ENCODE measurements at places on chromosomes 7 and 10.

GRCh38 chr7:91240376-91240941, 23.8 kb upstream of the FZD1 start:
- no peak for DNase-seq

DNA sequence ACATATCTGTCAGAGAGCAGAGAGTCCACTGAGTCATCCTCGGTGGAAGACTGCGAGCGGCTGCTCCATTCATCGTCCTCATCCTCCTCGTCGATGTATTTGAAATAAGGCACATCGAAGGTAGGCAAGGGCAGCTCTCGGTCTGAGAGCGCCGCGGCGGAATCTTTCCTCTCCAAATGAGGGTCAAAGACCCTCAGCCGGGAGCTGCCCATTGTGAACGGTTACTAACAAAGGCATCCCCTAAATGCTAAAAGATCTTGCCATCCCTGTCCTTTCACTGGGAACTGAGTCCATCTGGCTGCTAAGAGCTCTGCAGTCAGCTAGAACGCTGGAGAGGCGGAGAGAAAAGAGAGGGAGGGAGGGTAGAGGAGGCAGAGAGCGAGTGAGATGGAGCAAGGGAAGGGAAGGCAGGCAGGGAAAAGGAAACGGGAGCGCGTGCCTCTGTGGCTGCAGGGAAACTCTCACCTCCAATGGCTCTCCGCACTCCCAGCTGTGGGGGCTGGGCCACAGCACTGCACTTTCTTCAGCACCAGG, 163.4 kb downstream of the RAPGEF5 start:
- peak; percentile 20 for DNase-seq

DNA sequence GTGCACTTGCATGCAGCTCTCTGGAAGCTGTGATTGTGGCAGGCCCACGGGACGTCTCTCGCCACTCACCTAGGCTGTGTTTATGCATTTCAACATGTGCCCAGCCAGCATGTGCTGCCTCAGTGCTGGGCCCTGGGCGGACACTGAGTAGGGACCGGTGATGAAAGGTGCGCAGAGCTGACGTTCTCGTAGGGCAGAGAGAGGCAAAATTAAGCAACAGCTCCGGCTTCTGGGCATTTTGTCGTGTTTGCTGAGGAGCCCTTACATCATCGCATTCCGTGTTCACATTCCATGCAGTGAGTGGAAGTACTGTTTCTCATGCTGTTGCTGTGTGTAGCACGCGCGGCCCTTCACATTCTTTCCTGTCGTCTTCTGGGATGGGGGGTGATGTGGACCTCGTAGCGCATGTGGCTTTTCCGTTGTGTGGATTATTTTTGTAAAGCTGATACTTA, 50.5 kb downstream of the PRF1 start:
- DNase-seq = no peak

GRCh38 chr10:80491251-80492102, 37.4 kb downstream of the TSPAN14 start:
- DNase-seq = peak; percentile 71

DNA sequence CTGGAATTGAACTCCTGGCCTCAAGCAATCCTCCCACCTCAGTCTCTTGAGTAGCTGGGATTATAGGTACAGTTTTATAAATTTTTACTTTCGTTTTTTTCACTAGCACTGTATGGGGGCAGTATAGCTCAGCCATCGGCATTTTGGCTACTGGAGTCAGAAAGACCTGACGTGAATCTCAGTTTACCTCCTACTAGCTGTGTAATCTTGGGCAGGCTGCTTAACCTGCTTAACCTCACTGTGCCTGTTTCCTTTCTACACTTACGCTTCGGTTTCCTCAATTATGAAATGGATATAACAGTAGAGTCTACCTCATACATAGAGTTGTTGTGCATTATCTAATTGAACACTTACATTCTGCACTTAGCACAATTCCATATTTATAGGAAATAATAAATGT, 16.7 kb downstream of the STN1 start:
- DNase-seq = no peak

DNA sequence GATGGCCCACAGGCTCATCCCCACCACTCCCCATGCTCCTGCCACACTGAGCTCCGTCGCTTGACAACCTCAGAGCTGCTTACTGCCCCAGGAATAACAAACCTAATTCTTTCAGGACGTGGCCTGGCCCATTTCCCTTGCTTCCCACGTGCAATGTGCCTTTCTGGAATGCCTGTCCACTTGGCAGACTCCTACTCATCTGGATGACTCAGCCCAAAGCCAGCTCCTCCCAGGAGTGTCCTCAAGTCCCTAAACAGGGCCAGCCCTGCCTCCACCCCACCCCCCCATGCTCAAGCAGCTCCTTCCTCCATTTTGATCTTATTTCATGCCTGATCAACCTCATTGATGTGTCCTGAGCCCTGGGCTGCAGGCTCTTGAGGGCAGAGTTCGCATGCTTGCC, 164.9 kb upstream of the RNF32 start:
- no peak for DNase-seq

DNA sequence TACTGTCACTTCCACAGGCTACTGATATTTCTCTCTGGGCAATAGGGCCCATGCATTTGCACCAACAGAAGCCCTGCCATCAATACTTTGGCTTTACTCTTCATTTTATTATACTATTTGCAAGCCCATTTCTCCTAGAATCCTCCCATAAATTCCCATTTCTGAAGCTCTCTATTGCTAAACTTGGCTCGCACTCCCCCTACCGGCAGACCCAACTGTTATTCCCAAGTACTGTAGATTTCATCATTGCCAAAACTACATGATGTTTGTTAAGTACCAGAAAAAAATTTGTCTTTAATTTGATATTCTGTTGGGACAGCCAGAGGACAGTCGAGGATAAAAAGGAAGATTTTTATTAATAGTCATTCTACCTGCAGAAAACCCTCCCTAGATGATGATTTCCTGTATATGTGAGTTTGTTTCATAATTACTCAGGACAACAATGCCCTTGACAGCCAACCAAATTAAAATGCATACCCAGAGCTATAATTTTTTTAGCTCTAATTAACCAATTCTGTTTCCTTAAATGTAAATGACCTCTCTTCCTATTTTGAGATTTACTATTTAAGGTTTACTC, 298.6 kb downstream of the REEP3 start:
- DNase-seq = no peak

DNA sequence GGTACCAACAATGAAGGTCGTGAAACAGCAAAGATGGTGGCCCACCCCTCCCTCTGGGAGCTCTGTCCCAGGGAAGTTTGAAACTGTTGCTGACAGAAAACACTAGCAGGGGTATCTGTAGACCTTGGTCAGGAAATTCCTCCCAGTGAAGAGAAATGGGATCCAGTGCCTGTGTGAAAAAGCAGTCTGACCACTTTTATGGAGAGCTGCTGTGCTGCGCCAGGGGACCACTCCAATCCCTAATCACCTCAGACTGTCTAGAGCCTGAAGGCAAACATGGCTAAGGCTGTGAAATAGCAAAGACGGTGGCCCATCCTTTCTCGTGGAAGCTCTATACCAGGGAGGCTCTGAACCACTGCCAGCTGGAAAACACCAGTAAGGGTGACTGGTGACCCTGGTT, 38.3 kb upstream of the TMEM140 start:
- DNase-seq = no peak

DNA sequence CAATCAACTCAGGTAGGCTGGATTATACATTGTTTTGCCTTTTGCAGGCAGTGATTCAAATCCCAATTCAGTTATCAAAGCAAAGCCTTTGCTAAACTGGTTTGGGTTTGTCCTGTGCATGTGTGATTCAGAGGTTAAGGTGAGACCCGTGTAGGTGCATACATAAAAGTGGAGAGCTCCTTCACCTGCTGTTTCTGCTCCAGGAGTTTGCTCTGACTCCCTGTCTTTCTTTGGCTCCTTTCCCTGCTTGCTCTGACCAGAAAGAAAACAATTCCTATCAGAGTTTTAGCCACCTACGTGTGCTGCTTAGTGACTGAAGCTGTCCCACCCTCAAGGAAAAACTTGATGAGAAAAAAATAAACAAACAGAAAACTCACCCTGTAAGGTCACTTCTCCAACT, 101.1 kb downstream of the TPST1 start:
- no peak for DNase-seq

- DNase-seq = no peak
These were observed 6.2 kb downstream of the ADIRF start for GRCh38 chr10:86974484-86974883.

GRCh38 chr7:149126662-149127266, 640 bp upstream of the ZNF425 start:
- DNase-seq = peak; percentile 70

- no peak for DNase-seq
These were observed 1.3 kb downstream of the GUSB start for GRCh38 chr7:65980478-65981250.

- DNase-seq = no peak
These were observed 230.6 kb downstream of the MLLT10 start for GRCh38 chr10:21764466-21765189.

DNA sequence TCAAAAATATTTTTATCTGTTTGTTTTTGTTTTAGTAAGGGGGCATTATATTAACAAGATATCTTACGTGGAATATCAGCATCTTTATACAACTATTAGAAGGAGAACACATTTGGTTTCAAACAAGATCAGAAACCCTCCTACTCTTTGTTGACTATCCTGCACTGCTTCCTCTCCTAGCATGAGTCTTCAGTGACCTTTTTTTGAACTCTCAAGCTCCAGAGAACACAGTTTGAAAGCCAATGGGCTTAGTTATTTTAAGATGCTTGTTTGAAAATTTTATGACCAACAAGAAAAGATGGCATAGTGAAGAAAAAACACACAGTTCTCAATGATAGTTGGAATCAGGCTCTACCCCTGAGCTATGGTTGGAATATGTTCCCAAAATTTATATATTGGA, 37.2 kb upstream of the RTKN2 start:
- DNase-seq = no peak

DNA sequence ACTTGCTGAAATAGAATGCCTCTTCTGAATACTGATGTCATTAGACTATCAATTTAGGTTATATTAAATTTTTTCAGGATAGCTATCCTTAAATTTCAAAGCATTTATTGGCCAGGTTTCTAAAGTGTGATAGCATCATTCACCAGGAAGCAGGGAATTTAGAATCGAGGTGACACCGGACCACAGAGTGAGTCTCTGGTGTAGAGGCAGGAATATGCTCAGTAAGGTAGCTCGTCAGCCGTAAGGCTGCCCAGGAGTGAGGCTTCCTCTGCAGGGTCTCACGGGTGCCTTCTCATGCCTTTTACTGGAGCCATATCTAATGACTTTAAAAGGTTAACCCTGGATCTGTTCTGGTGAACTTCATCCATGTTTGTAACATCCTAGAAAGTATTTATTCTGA, 170.8 kb upstream of the KLF14 start:
- DNase-seq = no peak

DNA sequence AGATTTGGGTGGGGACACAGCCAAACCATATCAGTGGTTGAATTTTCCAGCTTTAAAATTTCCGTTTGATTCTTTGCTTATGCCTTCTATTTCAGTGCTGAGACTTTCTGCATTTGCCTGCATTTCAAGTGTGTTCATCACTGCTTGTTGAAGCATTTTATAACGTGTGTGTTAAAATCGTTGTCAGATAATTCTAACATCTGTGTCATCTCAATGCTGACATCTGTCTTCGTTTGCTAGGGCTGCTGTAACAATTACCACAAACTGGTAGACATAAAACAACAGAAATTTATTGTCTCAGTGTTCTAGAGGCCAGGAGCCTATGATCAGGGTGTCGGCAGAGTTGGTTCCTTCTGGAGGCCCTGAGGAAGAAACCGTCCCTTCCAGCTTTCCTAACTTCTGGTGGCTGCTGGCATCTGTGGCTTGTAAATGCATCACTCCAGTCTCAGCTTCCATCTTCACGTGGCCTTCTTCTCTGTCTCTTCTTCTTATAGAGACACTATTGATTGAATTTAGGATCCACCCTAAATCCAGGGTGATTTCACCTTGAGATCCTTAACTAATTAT, 71.1 kb upstream of the SDK1 start:
- DNase-seq = no peak

DNA sequence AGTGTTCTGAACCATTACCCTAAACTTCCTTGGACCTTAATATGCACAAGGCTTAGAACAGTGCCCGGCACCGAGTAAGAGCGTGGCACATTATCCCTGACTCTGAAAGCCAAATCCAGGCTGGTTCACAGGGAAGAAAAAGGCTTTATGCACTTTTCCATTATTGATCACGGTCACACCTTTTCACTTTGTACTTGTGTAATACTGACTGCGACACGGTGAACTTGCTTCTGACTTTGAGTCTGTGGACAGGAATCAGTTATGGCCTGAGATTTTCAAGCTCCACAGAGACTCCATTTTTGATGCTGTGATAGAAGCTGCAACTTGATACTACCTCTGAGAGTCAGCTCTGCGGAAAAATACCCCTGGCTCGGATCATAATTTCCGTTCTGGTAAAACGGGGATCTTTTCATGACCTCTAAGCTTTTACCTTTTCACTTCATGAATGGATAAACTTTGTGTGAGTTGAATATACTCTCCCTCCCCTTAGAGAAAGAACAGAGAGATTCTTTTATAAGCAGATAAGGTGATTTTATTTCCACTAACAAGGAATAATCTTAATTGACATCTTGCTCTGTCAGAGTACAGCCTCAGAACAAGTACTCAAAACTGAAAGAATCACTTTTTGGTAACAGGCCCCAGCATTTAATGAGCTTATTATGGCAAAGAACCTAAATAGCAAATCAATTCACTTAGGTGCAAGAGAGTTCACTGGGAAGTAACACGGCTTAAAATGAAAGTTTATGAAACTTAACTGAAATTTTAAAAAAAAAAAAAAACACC, 88.8 kb downstream of the ELMO1 start:
- DNase-seq = no peak

GRCh38 chr10:132458586-132459300, 61.7 kb downstream of the PWWP2B start:
- no peak for DNase-seq

DNA sequence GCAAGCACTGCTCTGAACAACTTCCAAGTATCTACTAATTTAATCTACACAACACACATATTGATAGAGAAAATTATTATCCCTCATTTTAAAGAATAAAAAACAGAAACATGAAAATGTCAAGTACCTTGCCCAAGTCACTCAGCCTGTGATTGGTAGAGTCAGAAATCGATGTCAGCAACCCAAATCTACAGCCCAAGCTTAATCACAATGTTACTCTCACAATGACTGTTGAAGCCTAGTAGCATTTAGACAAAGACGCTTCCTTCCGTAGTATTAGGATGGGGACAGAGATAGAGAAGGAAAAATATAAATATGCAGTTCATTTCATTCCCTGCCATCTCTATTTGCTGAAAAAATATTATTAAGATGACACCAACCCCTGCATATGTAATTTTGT, 242.5 kb downstream of the ELMO1 start:
- DNase-seq = no peak

DNA sequence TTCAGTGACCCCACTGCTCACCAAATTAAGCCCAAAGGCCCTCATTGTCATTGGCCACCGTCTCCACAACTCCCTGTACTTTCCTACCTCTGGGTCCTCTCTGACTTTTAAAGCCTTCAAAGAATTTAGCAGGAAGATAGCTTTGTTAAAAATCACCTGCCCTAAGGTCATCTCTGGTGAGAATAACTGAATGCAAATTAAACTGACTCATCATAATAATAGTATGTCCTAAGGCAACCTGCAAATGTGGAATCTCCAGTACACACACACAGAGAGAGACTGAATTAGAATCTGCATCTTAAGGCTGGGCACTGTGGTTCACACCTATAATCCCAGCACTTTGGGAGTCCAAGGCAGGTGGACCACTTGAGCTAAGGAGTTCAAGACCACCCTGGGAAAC, 24.1 kb downstream of the OAT start:
- no peak for DNase-seq

All from C1 segment of cervical spinal cord (tissue), 14 donors.